ENCODE measurements at places on chromosomes 4 and X.
A peak's percentile ranks its signal among the peaks of the same experiment; 100 is the strongest.

- no peak for DNase-seq
These were observed 117.0 kb downstream of the KDR start for GRCh38 chr4:55008166-55009056.

GRCh38 chr4:28360681-28361080 is 1500.0 kb downstream of the STIM2 start:
- DNase-seq = no peak

DNA sequence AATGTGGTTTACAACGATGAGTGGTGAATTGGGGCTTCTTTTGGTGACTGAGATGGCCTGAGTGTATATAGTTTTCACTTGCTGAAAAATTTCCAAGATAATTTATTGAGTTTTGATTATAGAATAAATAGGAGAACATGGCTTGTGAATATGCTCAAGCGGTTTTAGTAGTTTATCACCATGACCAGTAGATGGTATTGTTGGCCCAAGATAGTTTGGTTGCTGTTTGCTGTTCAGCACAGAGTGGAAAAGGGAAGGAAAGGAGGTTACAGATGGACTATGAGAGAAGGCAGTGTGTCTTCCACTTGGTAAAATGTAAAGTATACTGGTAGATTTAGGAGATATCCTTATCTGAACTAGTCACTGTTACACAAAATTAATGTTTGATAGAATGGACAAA is 55.8 kb upstream of the POU4F2 start:
- no peak for DNase-seq

- DNase-seq = no peak
These were observed 10.6 kb downstream of the ABCD1 start for GRCh38 chrX:153735274-153735673.

DNA sequence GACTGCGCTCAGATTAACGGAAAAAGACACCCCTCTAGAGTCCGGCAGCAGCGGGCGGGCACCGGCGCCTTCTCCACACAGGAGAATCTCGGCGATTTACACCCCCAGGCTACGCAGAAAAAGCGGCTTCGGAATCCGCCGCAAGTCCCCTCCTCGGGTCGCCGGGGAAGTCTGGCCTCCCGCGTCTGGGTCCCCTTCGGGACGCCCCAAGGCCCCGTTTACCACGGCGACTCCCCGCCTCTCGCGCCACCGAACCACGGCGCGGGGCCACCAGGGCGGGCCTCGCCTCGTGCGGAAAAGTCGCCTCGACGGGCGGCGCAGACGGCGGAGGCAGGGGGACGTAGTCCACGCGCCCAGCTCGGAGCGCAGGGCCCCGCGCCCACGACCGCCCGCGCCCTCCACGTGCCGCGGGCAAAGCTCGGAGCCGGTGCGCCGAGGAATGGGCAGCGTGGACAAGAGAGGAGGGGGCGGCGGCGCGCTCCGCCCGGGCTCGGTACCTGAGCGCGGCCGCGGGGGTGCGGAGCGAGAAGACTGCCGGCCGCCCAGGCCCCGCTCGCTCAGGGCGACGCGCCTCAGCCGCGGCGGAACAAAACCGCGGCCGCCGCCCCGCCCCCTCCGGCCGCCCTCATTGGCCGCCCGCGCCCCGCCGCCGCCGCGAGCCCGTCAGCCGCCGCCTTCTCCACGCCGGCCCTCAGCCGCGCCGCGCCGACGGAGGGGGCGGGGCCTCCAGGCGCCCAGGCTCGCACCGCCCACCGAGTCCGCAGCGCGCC is at the start of gene FAM53A:
Gene FAM53A (minus strand): TSS at position 578 of the 770 bp plus-strand sequence. CDS start 15,572 bp downstream, outside the sequence.
- peak; percentile 30 for DNase-seq

All from GM12864 (cell line).